ENCODE measurements at places on chromosomes 7 and 10.
A peak's percentile ranks its signal among the peaks of the same experiment; 100 is the strongest.

GRCh38 chr10:16942381-16943078 lies 125.3 kb upstream of the RSU1 start:
- no peak for DNase-seq

DNA sequence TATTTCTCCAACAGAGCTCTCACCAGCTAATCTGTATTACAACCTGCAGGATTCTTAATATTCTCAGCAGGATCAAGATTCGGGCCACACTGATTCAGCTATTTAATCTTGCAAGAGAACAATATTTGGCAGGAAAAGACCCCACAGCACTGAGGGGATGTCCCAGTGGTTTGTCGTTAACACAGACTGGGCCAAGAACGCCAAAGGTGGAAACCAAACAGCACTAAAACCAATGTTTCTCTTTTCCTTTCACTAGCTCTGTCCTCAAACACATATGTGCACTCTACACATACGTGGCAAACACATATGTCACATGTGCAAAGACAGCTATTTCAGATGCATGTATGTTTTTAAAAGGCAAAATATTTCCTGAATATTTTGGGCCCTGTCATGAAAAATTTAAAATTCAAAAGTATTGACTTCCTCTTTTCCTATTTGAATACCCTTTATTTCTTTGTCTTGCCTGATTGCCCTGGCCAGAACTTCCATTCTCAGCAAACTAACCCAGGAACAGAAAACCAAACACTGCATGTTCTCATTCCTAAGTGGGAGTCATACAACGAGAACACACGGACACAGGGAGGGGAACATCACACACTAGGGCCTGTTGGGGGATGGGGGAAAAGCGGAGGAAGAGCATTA lies 51.7 kb upstream of the NEBL start:
- DNase-seq: no peak

DNA sequence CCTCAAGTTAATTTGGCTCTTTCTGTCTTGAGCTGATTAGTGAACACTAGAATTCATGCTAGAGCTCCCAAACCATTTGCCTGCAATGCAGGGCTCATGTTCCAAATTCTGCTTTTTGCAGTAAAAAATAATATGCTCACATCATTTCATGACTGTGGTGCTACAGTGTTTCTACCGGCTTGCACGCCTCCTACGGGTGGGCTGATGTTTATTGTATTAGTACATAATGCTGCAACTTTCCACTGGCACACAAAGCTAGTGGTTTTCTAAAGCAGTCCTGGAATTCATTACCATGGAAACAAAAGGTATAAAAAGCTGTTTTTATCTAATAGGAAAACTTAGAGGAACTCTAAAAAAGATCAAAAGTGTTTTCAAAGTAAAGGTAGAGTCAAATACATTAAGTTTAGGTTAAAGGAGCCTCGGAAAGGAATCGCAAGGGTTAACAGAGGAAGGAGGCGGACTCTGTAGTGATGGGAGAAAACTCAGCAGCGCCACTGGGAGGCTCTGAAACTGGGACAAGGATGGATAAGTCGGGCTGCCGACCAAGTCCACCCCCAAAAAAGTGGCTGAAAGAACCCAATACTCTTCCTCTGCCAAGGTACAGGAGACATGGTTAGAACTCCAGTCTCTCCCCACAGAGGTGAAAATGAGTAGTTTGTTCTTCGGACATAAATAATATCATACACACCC lies 25.9 kb downstream of the GRM8 start:
- no peak for DNase-seq

DNA sequence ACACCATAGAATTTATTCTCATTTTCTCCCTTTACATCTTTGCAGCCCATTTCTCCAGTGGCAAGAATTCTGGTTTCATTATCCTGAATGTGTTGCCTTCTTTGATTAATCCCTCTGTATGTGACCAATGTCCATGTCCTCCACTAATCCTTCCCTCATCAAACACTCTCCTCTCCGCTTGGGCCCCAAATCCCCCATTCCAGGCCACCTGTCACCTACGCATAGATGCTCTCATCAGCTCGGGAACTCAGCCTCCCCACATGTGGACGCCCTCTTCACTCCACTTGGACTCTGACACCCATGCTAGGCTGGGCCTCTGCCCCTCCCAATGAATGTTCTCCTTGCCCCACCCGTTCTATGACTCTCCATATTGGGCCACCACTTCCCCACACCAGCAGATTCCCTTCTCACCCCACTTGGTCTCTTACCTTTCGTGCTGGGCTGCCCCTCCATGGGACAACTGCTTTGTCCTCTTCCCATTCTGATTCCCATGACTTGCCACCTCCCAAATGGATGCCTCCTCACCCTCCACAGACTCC lies 18.7 kb upstream of the RBM20 start:
- no peak for DNase-seq

DNA sequence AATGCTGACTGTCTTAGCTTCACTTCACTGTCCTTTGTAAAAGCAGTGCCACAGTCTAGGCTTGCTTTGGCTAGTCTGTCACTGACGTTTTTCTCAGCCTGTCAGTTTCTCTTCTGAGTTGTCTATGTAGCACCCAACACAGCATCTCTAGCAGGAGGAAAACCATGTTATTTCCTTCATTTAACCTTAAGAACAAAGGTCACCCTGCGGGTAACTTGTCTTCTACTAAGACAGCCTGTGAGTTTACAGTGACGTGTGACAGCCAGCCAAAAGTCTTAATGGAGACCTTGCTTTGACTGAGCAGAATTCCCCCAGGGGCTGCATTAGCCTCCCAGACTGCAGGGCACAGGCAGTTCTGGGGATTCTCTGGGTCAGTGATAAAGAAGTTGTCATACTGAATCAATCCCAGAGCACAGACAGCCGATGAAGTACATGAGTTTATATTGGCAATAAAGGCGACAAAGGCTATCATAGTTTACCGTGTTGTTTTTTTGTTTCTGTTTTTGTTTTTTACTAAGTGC lies 296.0 kb upstream of the KIAA1217 start:
- no peak for DNase-seq

DNA sequence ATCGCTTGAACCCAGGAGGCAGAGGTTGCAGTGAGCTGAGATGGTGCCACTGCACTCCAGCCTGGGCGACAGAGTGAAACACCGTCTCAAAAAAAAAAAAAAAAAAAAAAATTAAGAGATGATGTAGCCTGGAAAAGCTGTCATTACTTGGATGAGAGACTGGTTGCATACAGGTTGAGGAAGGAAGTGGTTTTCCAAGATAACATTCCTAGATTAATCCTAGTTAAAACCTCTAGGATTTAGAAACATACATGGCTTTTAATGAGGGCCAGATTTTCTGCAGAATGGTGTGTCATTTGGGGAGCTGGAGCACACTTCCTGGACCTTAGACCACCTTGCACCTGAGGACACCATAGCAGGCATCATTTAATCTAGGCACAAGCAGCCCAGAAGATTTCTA lies 17.8 kb downstream of the VWA2 start:
- no peak for DNase-seq

GRCh38 chr10:24346877-24347519 lies 138.1 kb downstream of the KIAA1217 start:
- DNase-seq: no peak

DNA sequence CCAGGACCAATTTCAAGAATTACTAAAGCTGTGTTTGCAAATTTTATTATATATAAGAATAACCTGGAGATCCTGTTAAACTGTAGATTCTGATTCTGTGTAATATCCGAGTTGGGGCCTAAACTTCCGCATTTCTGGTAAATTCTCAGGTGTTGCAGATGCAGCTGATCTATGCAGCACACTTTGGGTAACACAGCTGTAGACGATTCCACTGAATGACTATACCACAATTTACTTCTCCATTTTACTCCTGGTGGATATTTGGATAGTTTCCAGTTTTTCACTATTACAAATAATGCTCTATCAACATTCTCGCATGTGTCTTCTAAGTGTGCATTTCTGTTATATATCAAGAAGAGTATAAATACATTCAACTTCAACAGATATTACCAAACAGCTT lies 7.5 kb downstream of the GDI2 start:
- no peak for DNase-seq

- no peak for DNase-seq
Measured at GRCh38 chr10:131490991-131491594, 179.6 kb upstream of the TCERG1L start.

GRCh38 chr7:112260911-112261310 lies 54.4 kb downstream of the ZNF277 start:
- DNase-seq: no peak

DNA sequence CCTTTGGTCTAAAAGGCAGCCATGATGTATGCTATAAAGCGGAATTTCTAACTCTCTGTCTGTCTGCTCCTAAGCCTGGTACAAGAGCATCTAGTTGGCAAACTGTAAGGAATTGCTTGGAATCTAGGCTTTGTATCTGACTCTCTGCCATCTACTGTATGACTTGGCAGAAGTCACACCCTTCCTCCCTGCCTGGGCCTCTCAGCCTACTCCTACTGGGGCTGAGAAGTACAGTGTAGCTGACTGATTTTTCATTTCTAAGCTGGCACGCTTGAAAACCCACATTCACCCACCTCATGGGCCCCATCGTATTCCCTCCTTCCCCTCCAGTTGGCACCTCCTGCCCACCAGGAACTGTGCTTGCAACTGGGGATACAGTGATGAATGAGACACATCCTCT lies 435.2 kb downstream of the PLXNA4 start:
- DNase-seq: no peak

DNA sequence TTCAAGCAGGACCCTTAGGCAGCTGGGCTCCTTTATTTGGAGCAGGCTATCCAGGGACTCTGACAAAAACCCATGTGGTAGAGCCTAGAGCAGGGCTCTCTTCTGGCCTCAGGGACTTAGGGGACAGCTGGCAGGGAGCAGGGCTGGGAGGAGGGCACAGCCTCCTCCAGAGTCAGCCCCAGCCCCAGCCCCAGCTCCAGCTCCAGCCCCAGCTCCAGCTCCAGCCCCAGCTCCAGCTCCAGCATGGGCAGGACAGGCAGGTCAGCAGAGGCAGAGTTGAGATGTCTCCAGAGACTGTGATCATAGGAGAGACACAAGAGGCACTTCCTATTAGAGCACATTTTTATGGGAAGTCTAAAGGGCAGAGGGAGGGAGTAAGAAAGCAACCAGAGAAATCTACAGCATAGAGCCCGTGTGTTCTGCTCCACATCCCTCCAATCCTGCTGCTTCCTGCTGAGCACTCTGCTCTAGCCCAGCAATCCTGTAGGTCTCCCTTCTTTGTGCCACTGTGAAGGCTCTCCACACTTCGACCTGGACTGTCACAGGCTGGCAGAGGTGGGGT lies 13.3 kb upstream of the C10orf53 start:
- no peak for DNase-seq

DNA sequence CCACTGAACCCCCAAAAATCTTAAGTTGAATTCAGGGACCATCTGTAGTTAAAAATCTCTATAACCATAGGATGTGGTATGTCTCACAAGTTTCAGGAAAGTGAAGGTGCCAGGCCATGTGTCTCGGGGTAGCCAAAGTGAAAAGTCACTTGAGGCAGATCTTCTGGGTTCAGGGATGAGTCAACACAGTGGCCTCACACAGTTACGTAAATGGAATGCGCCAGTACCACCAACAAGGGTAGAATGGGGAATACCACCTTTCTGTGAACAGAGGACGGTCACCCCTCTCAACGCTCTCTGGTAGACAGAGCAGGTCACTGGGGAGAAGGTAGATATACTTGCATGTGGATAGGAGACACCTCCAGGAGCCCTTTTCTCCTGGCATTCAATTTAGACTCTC lies 71.4 kb downstream of the ELMO1 start:
- no peak for DNase-seq

DNA sequence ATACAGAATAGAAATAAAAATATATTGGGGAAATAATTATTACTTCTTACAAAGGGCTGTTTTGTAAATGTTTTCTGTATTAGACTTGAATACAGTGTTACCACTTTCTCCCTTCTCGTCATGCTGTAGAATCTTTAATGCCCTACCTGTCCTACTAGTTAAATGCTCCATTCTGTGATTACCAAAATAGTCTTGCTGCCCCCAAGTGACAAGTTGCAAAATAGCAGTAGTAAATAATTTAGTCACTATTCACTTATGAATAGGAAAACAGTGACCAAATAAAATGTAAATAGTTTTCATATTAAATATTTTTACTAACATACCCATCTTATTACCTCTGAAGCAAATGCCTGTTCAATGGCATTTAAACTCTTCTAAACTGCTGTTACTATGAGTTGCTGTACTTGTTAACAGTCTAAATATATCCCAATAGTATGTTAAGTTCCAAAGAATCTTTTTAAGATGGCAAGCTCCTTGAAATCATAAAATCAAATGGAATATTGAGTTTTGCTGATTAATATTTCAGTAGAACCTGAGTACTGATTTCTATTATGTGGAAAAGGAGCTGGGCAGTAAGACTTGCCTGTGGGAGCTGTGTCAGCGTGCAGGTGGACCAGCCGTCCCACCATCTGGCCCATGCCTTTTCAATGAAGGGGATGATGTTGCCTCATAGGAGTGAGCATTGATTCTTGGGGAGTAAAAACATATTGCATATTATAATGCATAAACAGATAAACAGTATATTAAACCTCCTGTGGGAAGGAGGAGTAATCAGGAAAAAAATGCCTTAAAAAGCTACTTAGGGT lies 18.1 kb upstream of the OIT3 start:
- DNase-seq: peak; percentile 48

DNA sequence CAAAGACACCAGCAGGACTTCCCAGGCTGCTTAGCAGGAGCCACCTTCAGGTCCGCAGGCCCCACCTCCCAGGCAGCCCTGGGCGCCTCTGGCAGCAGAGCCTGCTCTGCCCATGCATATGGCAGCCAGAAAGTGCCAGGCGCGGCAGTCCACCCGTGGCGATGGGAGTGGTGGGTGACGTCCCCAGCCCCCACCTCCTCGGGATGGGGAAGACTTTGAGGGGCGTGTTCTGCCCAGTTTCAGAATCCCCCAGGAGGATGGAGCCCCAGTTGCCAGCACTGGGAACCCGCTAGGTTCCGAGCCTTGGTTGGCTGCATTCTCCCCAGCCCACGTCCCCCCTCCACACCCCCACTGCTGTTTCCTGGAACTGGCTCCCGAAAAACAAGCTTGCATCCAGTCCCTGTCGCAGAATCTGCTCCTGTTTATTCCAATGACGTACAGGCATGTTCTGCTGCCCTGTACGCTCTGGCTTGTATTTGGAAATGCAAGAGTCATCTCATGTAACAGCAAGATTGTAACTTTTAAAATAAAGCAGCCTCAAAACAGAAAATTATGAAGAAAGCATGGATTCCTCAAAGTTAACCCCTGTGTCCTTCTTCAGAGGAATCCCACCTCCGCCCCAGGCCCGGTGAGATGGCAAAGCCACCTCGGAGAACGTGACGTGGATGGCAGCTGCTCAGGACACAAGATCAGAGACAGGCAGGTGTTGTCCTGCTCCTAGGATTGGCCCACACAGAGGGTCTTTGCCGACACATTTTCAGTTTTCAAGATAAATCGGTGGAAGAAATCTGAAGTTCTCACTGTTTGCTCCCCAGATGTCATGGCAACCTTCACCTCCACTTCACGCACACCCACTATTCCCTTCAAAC lies 87.8 kb upstream of the PPP2R2D start:
- no peak for DNase-seq

All from CD4-positive, alpha-beta T cell treated with Interleukin-4 for 4 hours (primary cell).